ENCODE measurements at places on chromosomes 7 and 10.

DNA sequence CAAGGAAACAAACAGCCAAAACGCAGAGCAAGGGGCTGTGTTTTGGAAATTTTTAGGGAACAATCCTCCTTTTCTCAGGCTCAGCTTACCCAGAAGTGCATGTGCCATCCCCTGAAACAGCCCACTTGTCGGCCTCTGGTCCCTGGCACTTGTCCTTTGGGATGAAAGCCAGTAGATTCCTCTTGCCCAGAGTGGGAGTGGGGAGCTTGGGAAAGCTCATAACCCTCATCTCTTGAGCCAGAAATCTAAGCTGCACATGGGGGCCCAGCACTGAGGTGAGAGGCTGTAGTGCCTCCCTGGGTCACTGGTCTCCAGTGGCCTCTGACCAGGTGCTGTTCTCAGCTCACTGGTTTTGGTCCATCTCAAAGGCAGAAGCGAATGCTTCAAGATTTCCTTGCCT is 150.3 kb downstream of the RNF216 start:
- no peak for DNase-seq

GRCh38 chr7:28682801-28683200 is 270.5 kb downstream of the CREB5 start:
- DNase-seq: no peak

DNA sequence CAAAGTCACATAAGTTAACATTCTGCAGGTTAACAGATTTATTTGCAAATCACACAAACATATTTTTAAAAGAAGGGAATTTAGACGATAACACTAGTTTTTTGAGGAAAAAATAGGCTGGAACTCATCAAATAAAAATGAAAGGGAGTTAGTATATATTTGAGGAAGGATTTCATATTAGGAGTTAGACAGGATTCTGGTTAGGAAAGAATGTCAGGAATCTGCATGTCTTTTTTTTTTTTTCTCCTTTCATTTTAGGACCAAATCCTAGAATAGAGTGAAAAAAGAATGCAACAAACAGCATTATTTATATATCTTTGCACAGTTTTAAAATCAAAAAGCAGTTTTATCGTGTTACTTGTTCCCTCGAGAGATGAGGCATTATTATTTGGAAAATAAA is 8.9 kb upstream of the TRDMT1 start:
- DNase-seq: peak; percentile 67

GRCh38 chr10:61000769-61001730 is 57.1 kb upstream of the RHOBTB1 start:
- DNase-seq: peak; percentile 4

DNA sequence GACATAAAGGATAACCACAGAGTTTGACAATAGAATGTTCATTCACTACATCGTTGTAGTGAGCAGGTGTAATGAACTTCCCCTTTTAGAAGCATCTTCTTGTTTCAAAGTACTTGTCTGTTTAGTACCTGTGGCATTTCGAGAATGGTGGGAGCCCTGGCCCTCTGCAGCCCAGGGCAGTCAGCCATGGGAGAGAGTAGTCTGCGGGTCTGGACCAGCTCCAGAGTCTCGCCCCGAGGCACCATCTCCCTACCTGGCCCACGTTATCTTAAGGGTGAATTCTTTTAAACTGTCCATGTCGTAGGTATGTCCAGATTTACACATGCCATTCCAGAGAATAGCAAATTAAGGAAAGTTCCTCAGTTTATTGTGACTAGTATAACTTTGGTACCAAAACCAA is 99.7 kb downstream of the BMPR1A start:
- DNase-seq: no peak

- peak; percentile 69 for DNase-seq
These were observed 389.2 kb upstream of the KLF6 start for GRCh38 chr10:4174197-4174596.

DNA sequence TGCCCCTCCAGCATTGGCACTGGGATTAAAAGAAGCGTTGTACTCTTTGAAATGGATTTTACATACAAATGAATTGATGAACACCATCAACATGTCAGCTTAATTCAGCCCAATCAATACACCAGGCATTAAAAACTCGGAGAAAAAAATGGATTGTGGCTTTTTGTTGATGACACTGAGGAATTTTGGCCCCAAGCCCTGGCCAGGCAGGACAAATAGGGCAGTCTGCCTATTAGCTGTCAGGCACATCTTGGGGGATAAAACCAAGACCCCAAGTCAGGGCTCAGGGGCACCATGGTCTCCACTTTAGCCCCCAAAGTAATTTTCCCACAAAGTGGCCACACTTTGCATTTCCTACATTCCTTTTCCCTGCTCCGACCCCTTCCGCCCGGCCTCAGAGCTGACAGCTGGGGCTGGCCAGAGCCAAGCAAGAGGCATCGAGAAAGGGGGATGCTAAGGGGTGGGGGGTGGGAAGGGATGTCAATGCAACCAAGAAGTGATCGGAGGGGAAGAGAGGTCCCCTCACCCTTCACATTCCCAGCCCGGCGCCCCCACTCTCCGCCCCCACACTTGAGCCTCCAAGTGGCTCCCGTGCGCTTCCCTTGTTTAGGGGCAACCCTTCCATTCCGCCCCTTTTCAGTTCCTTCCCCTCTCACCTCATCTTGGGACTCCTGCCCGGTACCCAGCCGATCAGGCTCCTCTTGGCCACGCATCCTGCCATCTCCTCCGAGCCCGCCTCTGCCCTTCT is 711 bp downstream of the HIP1 start:
- no peak for DNase-seq

GRCh38 chr10:44383749-44384600 is 922 bp downstream of the CXCL12 start:
- DNase-seq: peak; percentile 63

DNA sequence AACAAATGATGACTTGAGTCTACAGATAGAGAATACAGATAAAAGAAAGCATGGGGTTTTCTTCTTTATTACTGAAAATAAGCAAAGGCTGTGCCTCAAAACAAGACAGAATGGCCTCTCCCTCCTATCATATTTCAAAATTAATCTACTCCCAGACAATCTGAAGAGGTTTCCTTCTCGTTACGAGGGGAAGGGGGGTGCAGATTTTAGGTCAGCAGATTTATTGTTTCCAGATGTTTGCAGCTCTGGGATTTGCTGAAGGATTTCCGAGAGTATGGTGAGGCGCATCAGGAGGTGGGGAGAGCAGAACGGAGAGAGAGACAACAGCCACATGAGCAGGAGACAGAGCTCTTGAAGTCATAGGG is 89.8 kb downstream of the KIAA1549 start:
- DNase-seq: peak; percentile 78

DNA sequence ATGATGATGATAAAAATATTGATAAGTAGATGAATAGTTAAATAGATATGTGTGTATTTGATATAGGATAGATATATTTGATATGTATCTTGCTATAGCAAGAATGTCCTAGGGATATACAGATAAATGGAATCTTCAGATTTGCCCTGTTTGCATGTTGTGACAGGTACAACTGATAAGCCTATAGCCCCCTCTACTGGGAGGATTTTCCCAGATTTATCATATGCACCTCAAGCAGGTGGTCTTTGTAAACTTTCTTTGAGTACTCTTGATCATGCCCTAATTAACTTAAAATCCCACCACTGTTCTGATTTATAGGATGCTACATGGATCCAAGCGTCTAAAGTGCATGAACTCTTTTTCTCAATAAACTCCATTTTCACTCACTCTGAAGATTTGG is 1050.7 kb downstream of the SORCS3 start:
- DNase-seq: no peak

DNA sequence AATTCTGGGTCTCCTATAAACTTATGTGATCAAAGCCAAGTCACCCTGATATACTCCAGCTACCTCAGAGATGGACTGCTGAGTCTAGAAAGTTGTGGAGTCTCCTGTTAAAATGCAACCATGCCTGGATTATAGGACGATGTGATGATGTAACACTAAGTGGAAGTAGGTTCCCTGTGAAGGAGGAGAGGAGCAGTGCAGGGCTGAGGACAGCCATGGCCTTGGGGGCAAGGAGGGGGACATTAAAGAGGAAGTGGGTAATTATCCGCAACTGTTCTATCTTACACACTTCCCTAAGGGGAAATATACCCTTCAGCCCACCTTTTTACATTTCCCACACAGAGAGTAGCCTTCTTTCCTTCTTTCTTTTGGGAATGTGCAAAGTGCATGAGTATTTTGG is 63.8 kb downstream of the MTPN start:
- DNase-seq: no peak

DNA sequence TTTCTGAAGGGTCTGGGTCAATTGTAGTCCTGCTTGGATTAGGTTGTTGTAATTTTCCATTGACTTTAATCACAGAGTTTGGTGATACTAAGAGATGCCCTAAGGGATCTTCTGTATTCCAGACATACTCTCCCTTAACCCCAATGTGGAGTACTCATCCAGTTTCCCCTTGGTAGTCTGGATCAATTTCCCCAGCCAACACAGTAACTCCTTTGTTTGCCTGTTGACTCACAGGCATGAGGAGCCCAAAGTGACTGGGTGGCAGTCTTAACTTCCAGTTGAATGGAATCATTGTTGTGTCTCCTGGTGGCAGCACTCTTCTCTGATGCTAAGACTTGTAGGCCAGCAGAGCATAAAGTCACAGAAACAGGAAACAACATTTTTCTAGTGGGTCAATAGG is 41.5 kb upstream of the PIK3CG start:
- peak; percentile 20 for DNase-seq

GRCh38 chr7:112097524-112097923 is 108.7 kb downstream of the DOCK4 start:
- DNase-seq: no peak

- DNase-seq: no peak
These were observed 74.8 kb downstream of the ZEB1 start for GRCh38 chr10:31393844-31394243.

DNA sequence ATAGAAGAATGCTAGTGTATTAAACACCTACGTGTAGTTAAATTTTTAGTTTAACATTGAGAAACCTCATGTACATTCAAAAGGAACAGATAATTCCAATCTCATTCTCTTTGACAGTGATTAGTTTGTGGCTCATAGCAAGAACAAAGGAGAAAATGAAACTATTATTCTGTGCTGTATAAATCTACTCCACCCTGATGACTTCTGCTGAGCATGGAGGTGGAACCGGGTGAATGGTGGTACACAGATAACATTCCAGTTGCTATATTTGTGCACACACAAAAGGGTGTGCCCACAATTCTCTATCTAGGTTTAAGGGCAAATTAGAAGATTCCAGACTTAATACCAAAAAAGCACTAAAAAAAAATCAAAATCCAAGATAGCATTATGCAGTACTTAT is 17.0 kb upstream of the RALA start:
- DNase-seq: no peak

- peak; percentile 95 for DNase-seq
These were observed 461.9 kb upstream of the KLF6 start for GRCh38 chr10:4246881-4247358.
